ENCODE measurements at places on chromosomes 13 and 19.

DNA sequence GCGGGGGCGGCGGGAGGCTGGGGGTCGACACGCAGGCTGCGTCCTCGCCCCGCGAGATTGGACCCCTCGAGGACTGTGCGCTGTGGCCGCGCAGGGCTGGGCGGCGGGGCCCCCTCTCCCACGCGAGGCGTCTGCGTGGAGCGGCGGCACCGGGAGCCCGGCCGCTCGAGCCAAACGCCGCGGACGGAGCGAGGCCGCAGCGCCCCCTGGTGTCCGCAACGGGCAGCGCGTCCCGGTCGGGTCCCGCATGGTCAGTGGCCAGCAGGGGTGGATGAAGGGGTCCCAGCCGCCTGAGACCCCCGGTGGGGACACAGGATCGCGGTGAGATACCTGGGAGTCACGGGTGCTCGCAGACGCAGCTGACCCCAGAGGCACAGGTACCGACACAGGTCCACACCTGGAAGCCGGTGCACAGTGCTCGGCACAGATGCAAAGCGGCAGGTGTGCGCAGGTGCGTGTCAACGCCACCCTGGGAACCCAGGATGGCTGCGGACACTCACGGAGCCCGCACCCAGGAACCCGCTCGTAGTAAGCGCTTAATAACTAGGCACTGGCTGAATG lies 2.1 kb upstream of the CIRBP start:
- DNase-seq, result peak; percentile 84

DNA sequence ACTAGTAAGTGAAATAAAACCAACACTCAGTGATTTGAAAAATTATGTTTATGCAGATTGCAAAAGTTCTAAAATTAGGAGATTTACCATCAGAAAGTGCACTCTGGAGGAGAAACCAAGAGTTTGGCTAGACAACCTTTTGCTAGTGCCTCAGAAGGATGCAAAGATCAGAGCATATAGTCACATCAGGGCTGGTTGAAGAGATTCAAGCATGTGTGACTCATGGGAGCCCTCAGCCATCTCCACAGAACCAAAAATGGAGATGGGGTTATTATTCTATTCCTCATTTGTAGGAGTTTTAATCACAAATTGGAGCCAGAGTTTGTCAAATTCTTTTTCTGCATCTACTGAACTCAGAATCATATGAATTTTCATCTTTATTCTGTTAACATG lies 32.9 kb upstream of the OXGR1 start:
- no peak for DNase-seq

GRCh38 chr13:106418556-106418955 lies 116.9 kb downstream of the EFNB2 start:
- DNase-seq, result peak; percentile 96

DNA sequence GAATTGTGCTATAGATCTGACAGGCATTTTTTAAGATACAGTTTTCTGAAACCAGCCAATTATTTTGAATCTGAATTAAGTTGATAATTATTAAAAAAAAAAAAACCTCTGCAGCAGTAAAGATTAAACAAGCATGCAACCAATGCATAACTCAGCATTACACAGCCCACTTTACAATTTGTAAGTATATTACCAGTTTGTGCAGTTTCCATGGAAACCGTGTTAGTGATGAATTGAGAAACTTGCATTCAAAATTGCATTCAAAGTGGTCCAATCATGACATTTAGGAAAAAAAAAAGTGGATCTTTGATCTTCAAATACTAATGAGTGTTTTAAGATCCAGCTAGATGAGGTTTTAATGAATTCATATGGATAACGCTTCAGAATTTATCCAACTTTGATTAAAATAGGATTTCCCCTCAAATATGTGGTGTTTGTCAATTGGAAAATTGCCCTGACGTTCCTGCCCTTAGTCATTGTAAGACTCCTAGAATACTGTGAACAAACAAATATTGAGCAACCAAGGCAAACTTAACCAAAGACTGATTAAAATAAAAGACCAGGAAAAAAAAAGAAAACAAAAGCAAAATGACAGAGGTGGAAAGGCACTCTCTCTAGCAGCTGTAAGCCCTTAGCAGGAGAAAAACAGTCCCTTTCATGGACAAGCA lies 314.8 kb upstream of the MAB21L1 start:
- DNase-seq, result peak; percentile 62

- DNase-seq, result no peak
Observed at GRCh38 chr13:38173403-38173802, 176.2 kb upstream of the UFM1 start.

DNA sequence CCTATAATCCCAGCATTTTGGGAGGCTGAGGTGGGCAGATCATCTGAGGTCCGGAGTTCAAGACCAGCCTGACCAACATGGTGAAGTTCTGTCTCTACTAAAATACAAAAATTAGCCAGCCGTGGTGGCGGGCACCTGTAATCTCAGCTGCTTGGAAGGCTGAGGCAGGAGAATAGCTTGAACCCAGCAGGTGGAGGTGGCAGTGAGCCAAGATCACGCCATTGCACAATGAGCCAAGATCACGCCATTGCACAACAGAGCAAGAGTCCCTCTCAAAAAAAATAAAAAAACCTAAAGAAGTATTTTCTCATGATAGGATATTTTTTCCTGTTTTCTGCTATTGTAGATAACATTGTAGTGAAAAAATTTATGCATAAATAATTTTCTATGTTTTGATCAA lies 13.3 kb downstream of the IFT88 start:
- DNase-seq, result no peak

GRCh38 chr13:90999401-90999800 lies 348.1 kb upstream of the MIR17HG start:
- no peak for DNase-seq

DNA sequence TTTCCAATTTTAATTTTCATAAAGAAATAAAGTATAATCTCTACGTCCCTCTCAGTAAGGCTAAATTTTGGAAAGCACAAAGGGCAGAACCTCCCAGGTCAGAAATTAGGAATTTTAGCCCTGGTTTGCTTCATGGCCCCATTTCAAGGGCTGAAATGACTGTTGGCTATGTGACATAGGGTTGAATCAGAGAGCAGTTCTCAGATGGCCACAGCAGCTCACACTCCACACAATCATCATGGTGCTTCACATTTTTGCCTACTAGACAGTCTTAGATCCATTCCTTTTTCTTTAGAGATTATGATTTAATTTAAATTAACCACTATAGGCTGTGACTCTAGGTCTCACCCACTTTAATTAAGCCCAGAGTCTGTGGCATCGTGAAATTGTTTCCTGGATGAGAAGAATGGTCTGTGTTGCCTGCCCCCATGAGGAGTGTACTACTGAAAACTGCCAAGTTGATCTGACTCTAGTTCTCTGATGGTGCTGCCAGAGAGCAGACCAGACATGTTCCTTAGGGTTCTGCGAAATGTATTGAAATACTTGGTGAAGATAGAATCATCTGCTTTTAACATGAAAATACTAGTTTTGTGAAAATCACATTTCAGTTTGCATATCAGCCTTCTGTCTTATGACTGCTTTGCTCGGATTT lies 57.4 kb downstream of the ESD start:
- DNase-seq, result peak; percentile 21

DNA sequence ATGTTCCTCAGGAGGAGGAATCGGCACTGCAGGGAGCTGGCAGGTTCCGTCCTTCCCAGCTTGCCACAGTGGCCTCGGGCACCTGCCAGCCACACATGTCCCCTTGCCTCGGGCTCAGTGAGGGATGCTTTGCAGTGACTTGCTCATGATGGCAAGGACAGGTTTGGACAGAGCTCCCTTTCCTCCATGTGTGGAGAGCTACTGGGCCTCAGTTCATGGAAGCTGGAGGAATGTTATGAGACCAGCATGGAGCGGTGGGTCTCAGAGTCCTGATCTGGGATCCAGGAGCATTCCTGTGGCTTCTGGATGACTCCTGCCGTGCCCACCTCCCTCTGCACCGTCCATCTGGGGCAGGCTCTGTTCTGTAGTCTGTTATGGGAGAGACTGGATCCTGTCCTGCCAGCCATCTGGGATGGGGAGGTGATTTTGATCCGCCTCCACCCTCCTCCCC lies 59.2 kb downstream of the SIPA1L3 start:
- DNase-seq, result no peak

GRCh38 chr13:28384789-28385188 lies 110.1 kb downstream of the FLT1 start:
- no peak for DNase-seq

- DNase-seq, result no peak
Observed at GRCh38 chr19:3826163-3826562, 40.0 kb upstream of the MATK start.

GRCh38 chr13:48535766-48536165 lies 2.9 kb upstream of the RCBTB2 start:
- no peak for DNase-seq

- DNase-seq, result no peak
Observed at GRCh38 chr13:41199526-41199925, 5.2 kb upstream of the KBTBD7 start.

GRCh38 chr19:33171916-33172359 lies 22.2 kb upstream of the LRP3 start:
- DNase-seq, result peak; percentile 78

DNA sequence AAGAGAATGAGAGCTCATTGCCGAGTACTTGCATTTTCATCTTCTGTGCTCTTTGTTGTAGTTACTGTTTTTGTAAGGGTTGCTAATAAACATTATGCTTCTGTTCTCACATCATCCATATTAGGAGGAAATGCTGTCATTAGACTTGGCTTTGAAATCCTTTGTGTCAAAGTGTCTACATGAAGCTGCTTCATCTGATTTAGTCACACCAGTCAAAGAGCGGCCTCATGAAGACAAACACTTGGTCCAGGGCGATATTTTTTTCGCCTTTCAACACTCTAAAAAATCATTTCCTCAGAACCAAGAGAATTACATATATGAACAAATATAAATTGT lies 105.0 kb downstream of the SPRY2 start:
- no peak for DNase-seq

GRCh38 chr13:40288259-40288658 lies 378.2 kb downstream of the FOXO1 start:
- DNase-seq, result no peak

DNA sequence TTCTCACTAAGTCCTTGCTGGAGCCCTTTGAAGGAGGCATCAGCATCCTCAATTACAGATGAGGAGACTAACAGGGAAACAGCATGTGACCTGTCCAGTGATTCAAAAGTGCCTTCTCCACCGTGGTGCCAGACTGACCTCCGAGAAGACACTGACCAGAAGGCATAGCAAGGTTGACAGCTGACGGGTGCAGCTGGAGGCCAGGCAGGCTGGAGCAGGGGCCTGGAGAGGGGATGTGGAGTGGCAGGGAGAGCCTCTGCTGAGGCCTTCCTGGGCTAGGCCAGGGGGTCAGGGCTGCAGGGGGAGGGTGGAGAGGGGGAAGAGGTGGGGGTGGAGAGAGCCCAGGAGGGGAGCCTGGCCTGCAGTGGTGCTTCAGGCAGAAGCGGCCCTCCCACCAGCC lies 66.3 kb downstream of the KCTD15 start:
- no peak for DNase-seq

- DNase-seq, result no peak
Observed at GRCh38 chr13:76339649-76340048, 546.6 kb downstream of the KCTD12 start.

- DNase-seq, result peak; percentile 98
Observed at GRCh38 chr19:37999309-38000213, 92.6 kb downstream of the SIPA1L3 start.

DNA sequence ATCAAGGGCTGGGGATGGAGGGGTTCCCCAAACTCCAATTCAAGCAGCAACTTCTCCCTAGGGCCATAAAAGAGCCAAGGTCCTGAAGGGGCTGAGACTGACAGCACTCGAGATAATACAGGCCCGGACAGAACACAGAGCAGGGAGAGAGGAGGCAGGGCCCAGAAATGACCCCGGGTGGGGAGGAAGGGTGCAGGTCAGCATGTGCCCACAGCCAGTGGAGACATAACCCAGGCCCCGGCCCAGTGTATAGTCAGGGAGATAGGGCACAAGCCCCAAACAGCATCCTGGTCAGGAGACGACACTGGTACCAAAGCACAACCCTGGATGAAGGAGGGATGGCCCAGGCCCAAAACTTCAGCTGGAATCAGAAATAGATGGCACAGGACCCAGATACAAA lies 28.6 kb upstream of the ATP1A3 start:
- DNase-seq, result no peak

- DNase-seq, result no peak
Observed at GRCh38 chr19:41698746-41699230, 9.6 kb upstream of the CEACAM5 start.
